ENCODE measurements at places on chromosomes 1 and 21. TPM values are rescaled to one million over a fixed set of nuclear protein-coding genes. Genes with fewer than 3 reads are reported as not detected.

- no peaks in the 10 kb centered on the region for H3K36me3 ChIP-seq
- H3K4me1 ChIP-seq: peaks cover 11% of the 10 kb centered on the region
- no peak overlapping the region for H3K27ac ChIP-seq
- peaks cover 22% of the 10 kb centered on the region for H3K27me3 ChIP-seq
These were observed 81.6 kb downstream of the HHIPL2 start for GRCh38 chr1:222466150-222466865.

DNA sequence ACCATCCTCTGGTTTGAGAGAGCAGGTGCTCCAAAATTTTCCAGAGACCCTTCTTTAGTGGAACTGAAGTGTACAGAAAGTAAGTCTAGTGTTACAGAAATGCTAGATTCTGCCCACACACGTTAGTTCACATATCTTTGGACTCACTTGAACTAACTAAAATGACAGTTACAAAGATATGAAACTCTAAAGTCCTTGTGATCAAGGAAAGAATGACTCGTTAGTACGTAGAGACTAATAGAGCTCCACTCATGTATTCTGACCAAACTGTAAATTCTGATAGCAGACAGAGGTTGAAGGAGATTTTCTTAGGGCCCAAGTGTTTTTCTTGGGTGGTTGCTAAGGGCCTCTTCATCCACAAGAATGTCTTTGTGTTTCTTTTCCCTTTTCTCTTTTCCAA lies 491.5 kb upstream of the B3GALT2 start:
- H3K27me3 ChIP-seq: no peaks in the 10 kb centered on the region
- H3K4me3 ChIP-seq: no peak overlapping the region
- H3K27ac ChIP-seq: no peak overlapping the region
- DNase-seq: no peak

DNA sequence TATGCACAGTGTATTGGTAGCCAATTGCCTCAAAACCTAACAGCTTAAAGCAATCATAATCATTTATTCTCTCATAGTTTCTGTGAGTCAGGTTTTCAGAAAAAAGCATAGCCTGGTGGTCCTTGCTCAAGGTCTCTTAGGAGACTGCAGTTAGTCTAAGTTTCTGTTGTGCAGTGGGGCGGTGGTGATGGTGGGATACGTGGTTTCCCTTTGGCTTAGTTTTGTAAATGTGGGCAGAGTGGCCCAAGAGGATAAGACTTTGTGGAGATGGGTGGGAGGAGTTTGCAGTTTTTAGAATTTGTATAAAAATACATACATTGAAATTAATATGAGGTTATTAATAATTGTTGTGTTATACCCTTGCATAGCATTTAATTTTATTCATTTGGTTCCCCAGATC lies 68.6 kb downstream of the NOS1AP start:
- H3K27ac ChIP-seq: no peak overlapping the region
- no peaks in the 10 kb centered on the region for H3K36me3 ChIP-seq
- peaks cover 19% of the 10 kb centered on the region for H3K27me3 ChIP-seq
- H3K4me1 ChIP-seq: no peaks in the 10 kb centered on the region

DNA sequence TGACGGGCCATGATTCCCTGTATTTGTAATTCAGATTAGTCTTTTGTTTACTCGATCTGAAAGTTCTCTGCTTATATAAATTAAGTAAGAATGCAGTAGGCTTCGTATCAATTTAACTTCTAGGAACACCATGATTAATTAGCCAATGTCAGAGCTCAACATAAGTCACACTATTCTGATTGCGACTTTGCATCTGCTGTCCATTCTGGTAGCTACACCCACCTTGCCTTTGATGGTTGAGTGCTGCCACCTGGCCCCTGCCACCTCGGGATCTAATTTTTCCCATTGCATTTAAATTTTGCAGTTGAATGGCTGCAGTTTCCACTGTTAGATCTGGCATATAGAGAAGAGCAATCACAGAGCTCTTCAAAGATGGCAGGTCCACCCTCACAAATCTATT lies 140.0 kb downstream of the LTN1 start:
- peaks cover 15% of the 10 kb centered on the region for H3K4me1 ChIP-seq
- H3K4me3 ChIP-seq: no peak overlapping the region
- no peaks in the 10 kb centered on the region for H3K27me3 ChIP-seq
- peaks cover 10% of the 10 kb centered on the region for H3K36me3 ChIP-seq
- DNase-seq: peak; percentile 20

GRCh38 chr1:24102961-24103360 lies 9.0 kb downstream of the MYOM3 start:
- no peak overlapping the region for H3K27ac ChIP-seq
- H3K4me3 ChIP-seq: no peak overlapping the region
- no peak for DNase-seq
- no peaks in the 10 kb centered on the region for H3K36me3 ChIP-seq
- H3K4me1 ChIP-seq: no peaks in the 10 kb centered on the region

DNA sequence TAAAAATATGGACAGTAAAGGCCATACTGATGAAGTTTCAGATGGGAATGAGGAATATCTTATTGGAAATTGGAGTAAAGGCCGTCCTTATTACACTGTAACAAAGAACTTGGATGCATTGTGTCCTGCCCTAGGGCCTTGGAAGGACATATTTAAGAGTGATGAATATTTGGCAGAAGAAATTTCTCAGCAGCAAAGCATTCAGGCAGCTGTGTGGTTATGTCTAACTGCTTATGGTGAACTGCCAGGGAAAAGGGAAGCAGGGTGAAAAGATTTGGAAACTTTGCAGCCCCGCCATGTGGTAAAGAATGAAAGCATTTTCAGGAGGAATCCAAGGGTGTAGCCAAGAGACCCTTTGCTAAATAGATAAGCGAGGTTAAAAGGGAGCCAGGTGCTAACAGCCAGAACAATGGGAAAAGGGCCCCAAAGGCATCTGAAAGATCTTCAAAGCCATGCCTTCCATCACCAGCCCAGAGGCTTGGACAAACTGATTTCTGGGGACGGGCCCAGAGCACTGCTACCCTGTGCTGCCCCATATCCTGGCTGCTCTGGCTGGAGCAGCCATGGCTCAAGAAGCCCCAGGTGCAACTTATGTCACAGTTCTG lies 200.0 kb downstream of the PTPRU start:
- no peaks in the 10 kb centered on the region for H3K4me1 ChIP-seq
- H3K4me3 ChIP-seq: no peak overlapping the region
- DNase-seq: no peak
- H3K36me3 ChIP-seq: no peaks in the 10 kb centered on the region
- H3K27me3 ChIP-seq: peaks cover 6% of the 10 kb centered on the region

DNA sequence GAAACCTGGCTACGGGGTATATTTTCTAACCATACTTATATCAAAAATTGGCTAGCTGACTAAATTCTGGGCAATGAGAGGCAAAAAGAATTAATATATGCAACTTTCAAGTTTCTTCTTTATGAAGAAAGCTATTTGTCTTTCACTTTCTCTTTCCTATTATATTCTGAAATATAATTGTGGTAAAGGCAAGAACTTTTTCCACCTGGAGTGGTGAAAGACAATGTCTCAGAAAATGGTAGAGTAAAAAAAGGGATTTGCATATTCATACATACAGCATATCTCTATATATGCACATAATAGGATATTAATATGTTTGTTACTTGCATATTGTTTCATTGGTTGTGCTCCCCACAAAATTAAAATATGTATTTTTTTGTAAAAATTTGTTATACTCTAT lies 793.8 kb downstream of the PLA2G4A start:
- no peaks in the 10 kb centered on the region for H3K4me1 ChIP-seq
- H3K4me3 ChIP-seq: no peak overlapping the region
- H3K27ac ChIP-seq: no peak overlapping the region
- H3K36me3 ChIP-seq: no peaks in the 10 kb centered on the region

- peaks cover 14% of the 10 kb centered on the region for H3K36me3 ChIP-seq
- no peak for DNase-seq
- no peak overlapping the region for H3K27ac ChIP-seq
- peaks cover 9% of the 10 kb centered on the region for H3K4me1 ChIP-seq
These were observed 12.7 kb upstream of the WDR26 start for GRCh38 chr1:224447251-224447650.

DNA sequence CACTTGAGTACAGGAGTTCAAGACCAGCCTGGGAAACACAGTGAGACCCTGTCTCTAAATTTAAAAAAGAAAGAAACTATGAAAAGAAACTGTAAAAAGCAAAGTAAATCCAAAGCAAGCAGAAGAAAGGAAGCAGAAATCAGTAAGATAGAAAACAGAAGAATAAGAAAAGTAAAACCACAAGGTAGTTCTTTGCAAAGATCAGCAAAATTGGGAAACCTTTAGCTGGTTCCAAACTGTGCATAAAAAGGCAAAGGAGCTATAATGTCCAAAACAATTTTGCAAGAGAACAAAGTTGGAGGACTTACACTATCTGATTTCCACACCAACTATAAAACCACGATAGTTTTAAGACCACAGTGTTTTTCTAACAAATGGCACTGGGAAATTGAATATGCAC lies 218.8 kb downstream of the RPS6KC1 start:
- H3K27me3 ChIP-seq: no peaks in the 10 kb centered on the region
- no peak overlapping the region for H3K27ac ChIP-seq
- H3K4me1 ChIP-seq: peaks cover 3% of the 10 kb centered on the region
- H3K4me3 ChIP-seq: no peak overlapping the region
- H3K36me3 ChIP-seq: peaks cover 11% of the 10 kb centered on the region

- H3K36me3 ChIP-seq: peaks cover 12% of the 10 kb centered on the region
- peaks cover 76% of the 10 kb centered on the region for H3K4me1 ChIP-seq
- DNase-seq: no peak
- H3K27me3 ChIP-seq: no peaks in the 10 kb centered on the region
- H3K4me3 ChIP-seq: peak overlapping the region; percentile 88
These were observed 1.6 kb downstream of the CD84 start for GRCh38 chr1:160577671-160578070.

DNA sequence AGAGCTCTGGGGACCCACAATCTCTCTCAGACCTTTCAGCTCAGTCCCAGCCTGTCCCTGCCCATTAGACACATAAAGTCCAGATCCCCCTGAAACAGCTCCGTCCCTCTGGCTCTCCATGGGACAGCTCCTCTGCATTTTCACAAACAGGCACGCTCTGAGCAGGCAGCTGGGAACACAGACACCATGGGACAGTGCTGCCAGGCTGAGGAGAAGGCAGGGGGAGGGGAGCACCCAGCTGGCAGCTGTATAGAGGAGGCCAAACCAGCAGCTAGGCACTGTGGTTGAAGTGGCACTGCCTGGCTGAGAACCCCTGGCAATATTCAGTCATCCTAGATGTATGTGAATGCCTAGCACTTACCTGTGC lies 2.0 kb downstream of the TMEM63A start:
- H3K27me3 ChIP-seq: peaks cover 8% of the 10 kb centered on the region
- DNase-seq: no peak
- peak overlapping the region; percentile 64 for H3K27ac ChIP-seq
- H3K36me3 ChIP-seq: peaks cover 30% of the 10 kb centered on the region

DNA sequence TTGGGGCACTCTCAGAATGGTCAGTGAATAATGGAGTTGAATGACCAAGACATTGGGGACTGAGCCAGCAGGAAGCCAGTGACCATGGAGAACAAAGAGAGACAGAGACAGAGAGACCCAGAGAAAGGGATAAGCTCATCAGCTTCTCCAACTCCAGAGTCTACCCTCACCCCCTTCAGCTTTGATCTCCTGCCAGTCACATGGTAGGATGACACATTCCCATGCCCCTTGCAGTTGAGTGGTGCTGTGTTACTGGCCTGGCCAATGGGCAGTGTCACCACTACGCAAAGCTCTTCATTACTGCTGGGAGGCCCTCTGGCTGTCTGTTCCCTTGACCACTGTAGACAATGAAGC lies 643.5 kb downstream of the AJAP1 start:
- no peaks in the 10 kb centered on the region for H3K27me3 ChIP-seq
- DNase-seq: no peak
- H3K36me3 ChIP-seq: no peaks in the 10 kb centered on the region
- H3K4me3 ChIP-seq: no peak overlapping the region
- no peaks in the 10 kb centered on the region for H3K4me1 ChIP-seq

DNA sequence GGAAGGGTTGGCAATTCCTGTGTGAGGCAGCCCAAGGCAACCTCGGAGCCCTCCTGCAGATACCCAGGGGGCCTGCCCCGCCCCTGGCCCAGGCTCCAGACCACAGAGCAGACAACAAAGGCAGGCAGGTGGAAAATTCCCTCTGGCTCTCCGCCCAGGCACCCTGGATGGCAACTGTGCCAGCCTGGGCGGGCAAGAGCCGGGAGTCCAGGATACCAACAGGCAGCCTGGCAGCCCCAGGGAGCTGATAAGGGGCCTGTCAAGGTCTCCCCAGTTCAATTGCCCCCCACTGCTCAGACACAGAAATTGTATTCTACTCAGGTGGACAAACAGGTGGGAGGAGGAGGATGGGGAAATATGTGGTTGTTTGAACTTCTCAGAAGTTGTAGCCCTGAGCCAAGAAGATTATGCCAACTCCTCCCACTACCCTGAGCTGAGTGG lies 15.4 kb upstream of the GPR37L1 start:
- no peak for DNase-seq
- no peak overlapping the region for H3K4me3 ChIP-seq
- H3K27ac ChIP-seq: no peak overlapping the region
- H3K36me3 ChIP-seq: no peaks in the 10 kb centered on the region
- no peaks in the 10 kb centered on the region for H3K27me3 ChIP-seq

- H3K36me3 ChIP-seq: peaks cover 24% of the 10 kb centered on the region
- peak overlapping the region; percentile 97 for H3K27ac ChIP-seq
- no peaks in the 10 kb centered on the region for H3K27me3 ChIP-seq
- DNase-seq: peak; percentile 91
- H3K4me1 ChIP-seq: peaks cover 30% of the 10 kb centered on the region
These were observed 504 bp downstream of the PHTF1 start for GRCh38 chr1:113758631-113759332.

- H3K36me3 ChIP-seq: no peaks in the 10 kb centered on the region
- H3K27me3 ChIP-seq: peaks cover 54% of the 10 kb centered on the region
- H3K4me1 ChIP-seq: peaks cover 9% of the 10 kb centered on the region
- no peak overlapping the region for H3K4me3 ChIP-seq
- DNase-seq: no peak
These were observed 29.0 kb downstream of the PTAFR start for GRCh38 chr1:28147264-28148094.

DNA sequence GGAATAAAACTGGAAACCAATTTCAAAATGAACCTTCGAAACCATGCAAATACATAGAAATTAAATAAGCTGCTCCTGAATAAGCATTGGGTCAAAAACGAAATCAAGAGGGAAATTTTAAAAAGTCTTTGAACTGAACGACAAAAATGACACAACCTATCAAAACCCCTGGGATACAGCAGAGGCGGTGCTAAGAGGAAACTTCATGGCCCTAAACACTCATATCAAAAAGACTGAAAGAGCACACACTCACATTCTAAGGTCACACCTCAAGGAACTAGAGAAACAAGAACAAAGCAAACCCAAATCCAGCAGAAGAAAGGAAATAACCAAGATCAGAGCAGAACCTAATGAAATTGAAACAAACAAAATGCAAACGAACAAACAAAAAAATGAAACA lies 85.2 kb upstream of the CDC42BPA start:
- DNase-seq: no peak
- no peaks in the 10 kb centered on the region for H3K4me1 ChIP-seq
- H3K4me3 ChIP-seq: no peak overlapping the region
- H3K27ac ChIP-seq: no peak overlapping the region
- no peaks in the 10 kb centered on the region for H3K36me3 ChIP-seq

UBXN11 gene
- 17.1 TPM for total RNA-seq

HPCAL4 gene
- total RNA-seq: 0.44 TPM

CENPF gene
- total RNA-seq: 54.4 TPM

OR2AK2 gene
- total RNA-seq: not detected

RNU1-3 gene
- total RNA-seq: 2,189 TPM
